ENCODE measurements at places on chromosomes 16 and 17. TPM values are rescaled to one million over a fixed set of nuclear protein-coding genes. Genes with fewer than 3 reads are reported as not detected.

DNA sequence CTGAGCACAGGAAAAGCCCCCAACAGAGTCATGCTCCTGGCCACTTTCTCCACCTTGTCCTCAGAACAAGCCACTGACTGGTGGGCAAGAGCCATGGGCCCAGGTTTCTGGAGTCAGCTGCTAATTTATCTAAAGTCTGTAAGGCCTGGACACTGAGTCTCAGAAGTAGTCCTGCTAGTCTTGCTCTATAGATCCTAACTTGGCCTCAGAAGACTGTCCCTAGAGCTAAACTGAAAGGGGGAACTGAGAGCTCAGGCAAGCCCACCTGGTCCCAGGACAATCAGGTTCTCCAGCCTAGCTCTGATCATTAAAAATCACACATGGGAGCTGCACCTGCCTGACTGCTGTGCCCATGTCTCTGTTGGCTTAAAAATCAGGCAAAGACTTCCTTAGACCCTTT, 485.8 kb downstream of the SLC39A11 start:
- no peaks in the 10 kb centered on the region for H3K36me3 ChIP-seq
- DNase-seq: no peak
- no peak overlapping the region for H3K4me3 ChIP-seq
- no peak overlapping the region for H3K27ac ChIP-seq
- H3K4me1 ChIP-seq: no peaks in the 10 kb centered on the region

PDF gene
- total RNA-seq: 23.8 TPM

- no peaks in the 10 kb centered on the region for H3K4me1 ChIP-seq
- no peaks in the 10 kb centered on the region for H3K36me3 ChIP-seq
- no peak overlapping the region for H3K4me3 ChIP-seq
- no peak for DNase-seq
- no peak overlapping the region for H3K27ac ChIP-seq
- H3K27me3 ChIP-seq: no peaks in the 10 kb centered on the region
Observed at GRCh38 chr17:76783146-76783545, 45.2 kb downstream of the MFSD11 start.

- no peaks in the 10 kb centered on the region for H3K4me1 ChIP-seq
- H3K36me3 ChIP-seq: no peaks in the 10 kb centered on the region
- H3K27ac ChIP-seq: no peak overlapping the region
- no peak for DNase-seq
- H3K27me3 ChIP-seq: no peaks in the 10 kb centered on the region
Observed at GRCh38 chr17:59413014-59413766, 81.7 kb downstream of the YPEL2 start.

GRCh38 chr17:49497148-49498028, 2.3 kb downstream of the NGFR start:
- peaks cover 85% of the 10 kb centered on the region for H3K27me3 ChIP-seq
- H3K4me1 ChIP-seq: peaks cover 19% of the 10 kb centered on the region
- no peaks in the 10 kb centered on the region for H3K36me3 ChIP-seq
- peak; percentile 54 for DNase-seq

GRCh38 chr16:53115773-53116172, 61.0 kb downstream of the CHD9 start:
- no peaks in the 10 kb centered on the region for H3K36me3 ChIP-seq
- no peaks in the 10 kb centered on the region for H3K27me3 ChIP-seq
- DNase-seq: no peak
- H3K27ac ChIP-seq: no peak overlapping the region
- no peak overlapping the region for H3K4me3 ChIP-seq

- H3K36me3 ChIP-seq: no peaks in the 10 kb centered on the region
- H3K4me1 ChIP-seq: peaks cover 3% of the 10 kb centered on the region
- H3K27me3 ChIP-seq: no peaks in the 10 kb centered on the region
- no peak for DNase-seq
- no peak overlapping the region for H3K27ac ChIP-seq
Observed at GRCh38 chr17:15782866-15783265, 50.8 kb downstream of the TBC1D26 start.
